ENCODE measurements at places on chromosomes 12 and 14.

- no peak for DNase-seq
These were observed 87.4 kb downstream of the LRRK2 start for GRCh38 chr12:40312196-40312595.

DNA sequence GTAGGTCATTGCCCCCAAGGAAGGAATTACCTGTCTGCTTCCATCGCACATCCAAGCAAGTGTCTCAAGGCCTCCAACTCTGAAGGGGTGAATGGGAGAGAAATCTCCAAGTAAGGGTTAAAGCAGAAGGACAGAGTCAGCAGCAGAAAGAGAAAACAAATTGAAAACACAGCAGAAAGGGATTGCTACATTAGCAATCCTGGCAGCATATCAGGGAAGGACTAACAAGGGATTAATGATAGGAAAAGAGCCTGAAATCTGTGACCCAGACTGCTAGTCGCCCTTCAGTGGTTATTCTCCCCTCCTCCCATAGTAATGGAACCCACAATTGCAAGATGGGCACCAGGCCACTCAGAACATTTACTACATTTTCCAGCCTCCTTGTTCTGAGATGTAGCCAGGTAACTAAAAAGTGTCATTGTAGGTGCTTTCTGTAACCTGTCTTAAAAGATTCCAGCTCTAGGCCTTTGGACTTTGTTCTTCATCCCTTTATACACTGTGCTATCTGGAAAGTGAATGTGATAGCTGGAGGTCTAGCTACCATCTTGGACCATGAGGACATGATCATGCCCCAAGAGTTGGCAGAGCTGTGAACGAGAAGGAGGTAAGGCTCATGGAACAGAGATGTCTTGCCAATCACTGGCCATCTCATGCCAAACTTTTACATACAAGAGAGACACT lies 36.0 kb downstream of the MAP3K9 start:
- no peak for DNase-seq

GRCh38 chr12:94795520-94795919 lies 145.2 kb upstream of the TMCC3 start:
- no peak for DNase-seq

- DNase-seq = no peak
These were observed 5.9 kb downstream of the KRT86 start for GRCh38 chr12:52280319-52280795.

DNA sequence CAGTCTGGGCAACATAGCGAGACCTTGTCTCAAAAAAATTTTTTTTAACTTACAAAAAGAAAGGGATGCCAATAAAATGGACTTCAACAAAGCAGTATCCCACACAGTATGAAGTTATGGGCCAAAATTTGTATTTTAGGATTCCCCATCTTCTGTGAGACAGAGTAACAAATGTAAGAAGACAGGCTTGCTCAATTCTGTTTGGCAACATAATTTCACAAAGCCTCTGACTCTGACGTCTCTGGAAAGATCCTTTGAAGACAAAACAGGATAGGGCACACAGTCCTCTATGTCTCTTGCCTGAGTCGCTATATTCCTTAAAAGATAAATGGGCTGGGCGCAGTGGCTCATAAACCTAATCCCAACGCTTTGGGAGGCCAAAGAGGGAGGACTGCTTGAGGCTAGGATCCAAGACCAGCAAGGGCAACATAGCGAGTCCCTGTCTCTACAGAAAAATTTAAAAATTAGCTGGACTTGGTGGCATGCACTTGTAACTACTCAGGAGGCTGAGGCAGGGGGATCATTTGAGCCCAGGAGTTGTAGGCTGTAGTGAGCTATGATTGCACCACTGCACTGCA lies 1.1 kb upstream of the HOMEZ start:
- no peak for DNase-seq

DNA sequence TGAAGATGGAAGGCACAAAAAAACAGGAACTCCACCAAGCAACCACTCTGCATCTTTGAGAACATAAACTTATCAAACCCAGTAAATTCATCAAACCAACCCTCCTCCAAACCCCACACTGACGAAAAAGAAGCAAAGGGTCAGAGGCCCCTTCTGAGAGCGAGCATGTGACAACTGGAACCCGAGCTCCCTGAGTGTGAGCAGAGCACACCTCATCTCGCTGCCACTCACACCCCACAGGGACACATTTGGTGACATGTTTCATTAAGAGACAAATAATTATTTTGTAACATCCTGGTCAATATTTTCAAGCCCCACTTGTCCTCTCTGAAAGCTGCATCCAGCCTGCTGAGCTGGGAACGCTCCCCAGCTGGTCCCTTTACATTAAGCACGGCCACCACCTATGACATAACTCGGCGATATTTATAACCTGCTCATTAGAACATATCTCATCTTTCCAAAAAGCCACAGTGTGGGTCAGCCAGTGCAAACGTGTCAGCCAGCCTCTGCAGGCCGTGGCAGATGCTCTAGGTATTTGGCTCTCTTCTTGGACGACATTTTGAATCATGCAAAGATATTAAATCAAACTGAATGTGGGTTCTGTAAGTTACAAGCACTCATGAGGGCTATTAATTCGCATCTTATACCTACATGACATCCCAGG lies 120.1 kb downstream of the TTC7B start:
- DNase-seq = no peak

DNA sequence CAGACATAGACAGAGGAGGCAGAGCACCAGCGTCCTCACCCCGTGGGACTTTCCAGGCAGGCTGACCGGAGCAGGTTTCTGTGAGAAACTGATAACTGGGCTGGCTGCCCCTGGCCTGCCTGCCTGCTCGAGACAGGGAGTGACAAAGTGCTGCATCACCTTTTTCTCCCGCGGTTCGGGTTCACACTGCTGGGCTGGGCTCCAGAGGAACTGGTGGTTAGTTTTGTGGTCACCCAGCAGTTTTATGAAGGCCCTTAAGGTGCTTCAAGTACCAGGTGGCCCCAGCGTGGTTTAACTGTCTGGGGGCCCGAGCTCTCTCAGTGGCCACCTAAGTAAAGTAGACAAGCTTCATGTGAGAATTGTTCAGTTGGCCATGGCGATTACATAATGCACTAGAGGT lies 1073.6 kb downstream of the BCL11B start:
- no peak for DNase-seq

GRCh38 chr14:101965181-101965544 lies 790 bp downstream of the DYNC1H1 start:
- DNase-seq = peak; percentile 13

Data from activated naive CD4-positive, alpha-beta T cell (primary cell).